Activated CD8-positive, alpha-beta memory T cell treated with anti-CD3 and anti-CD28 coated beads for 48 hours (primary cell): ENCODE measurements at places on chromosomes 13 and 19.

GRCh38 chr19:2507109-2507508 lies 31.2 kb downstream of the GADD45B start:
- no peak for DNase-seq

- DNase-seq = no peak
Measured at GRCh38 chr19:36041831-36042230, 9.2 kb upstream of the CLIP3 start.

GRCh38 chr19:9953802-9954542 lies 17.7 kb upstream of the OLFM2 start:
- DNase-seq = no peak

GRCh38 chr13:111938741-111939665 lies 127.9 kb upstream of the SOX1 start:
- DNase-seq = no peak

DNA sequence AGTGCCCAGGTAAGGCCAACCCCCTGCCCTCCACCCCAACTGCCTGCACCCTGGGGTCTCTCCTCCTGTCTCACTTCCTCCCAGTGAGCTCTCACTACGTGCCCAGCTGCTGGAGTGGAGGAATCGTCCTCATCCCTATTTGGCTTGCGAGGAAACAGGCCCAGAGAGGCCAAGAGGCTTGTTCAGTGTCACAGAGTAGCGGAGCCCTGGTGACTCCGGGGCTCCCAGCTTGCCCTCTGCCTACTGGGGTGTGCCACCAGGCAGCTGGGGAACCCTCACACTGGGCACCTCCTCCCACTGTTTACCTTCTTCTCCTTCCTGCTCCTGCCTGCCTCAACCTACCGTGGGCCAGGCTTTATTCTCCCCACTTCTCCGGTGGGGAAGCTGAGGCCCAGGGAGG lies 5.6 kb downstream of the TMED1 start:
- no peak for DNase-seq

DNA sequence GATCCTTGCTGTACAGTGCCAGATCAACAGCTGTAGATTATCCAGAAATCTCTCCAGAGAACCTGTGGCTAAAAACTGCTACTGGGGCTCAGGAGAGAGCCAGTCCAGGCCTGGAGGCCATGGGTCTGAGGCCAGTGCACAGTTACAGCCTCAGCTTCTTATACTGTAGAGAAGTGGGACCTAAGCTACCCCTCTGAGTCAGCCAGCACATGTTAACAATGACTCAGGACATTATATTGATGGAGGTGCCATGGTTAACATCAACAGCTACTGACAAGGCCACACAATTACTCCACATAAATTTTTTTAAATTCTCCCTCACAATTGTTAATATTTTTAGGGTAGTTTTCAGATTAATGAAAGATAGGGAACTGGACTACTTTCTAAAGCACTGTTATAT lies 138.5 kb downstream of the RBM26 start:
- DNase-seq = no peak

DNA sequence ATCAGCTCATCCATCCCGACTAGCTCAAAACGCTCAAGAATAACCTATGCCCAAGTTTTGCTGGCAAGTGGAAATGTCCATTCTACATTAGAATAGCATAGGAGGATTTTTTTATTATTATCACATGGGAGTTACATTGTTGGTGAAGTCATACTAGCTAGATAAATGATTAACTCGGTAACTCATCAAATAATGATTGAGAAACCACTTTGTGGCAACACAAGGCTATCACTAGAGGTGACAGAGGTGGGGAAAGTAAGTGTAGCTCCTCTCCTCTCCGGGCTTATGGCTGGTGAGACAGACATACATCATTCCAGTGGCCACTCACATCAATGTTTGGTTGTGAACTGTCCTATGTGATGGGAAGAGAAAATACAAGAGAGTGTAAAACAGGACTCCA lies 161.6 kb downstream of the ZIC5 start:
- DNase-seq = no peak

- DNase-seq = no peak
Measured at GRCh38 chr19:35341565-35342225, 6.0 kb upstream of the FFAR1 start.

- no peak for DNase-seq
Measured at GRCh38 chr13:74003374-74003773, 130.8 kb downstream of the KLF12 start.

DNA sequence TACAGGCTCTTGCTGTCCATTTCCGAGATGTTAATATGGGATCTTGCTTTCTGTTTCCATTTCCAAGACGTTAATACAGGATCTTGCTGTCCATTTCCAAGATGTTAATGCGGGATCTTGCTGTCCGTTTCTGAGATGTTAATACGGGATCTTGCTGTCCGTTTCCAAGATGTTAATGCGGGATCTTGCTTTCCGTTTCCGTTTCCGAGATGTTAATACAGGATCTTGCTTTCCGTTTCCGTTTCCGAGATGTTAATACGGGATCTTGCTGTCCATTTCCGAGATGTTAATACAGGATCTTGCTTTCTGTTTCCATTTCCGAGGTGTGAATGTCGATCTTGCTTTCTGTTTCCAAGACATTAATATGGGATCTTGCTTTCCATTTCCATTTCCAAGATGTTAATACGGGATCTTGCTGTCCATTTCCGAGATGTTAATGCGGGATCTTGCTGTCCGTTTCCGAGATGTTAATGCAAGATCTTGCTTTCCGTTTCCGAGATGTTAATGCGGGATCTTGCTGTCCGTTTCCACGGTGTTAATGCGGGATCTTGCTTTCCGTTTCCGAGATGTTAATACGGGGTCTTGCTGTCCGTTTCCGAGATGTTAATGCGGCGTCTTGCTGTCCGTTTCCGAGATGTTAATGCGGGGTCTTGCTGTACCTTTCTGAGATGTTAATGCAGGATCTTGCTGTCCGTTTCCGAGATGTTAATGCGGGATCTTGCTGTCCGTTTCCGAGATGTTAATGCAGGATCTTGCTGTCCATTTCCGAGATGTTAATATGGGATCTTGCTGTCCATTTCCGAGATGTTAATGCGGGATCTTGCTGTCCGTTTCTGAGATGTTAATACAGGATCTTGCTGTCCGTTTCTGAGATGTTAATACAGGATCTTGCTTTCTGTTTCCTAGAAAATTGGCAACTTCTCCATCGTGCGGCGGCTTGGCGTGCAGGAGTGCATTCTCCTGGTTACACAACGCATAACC lies 38.3 kb downstream of the PEX11G start:
- no peak for DNase-seq
